NCI-H1105 treated with DMSO at 0.1 percent for 48 hours (cell line): ENCODE measurements at places on chromosomes 2 and 18.

DNA sequence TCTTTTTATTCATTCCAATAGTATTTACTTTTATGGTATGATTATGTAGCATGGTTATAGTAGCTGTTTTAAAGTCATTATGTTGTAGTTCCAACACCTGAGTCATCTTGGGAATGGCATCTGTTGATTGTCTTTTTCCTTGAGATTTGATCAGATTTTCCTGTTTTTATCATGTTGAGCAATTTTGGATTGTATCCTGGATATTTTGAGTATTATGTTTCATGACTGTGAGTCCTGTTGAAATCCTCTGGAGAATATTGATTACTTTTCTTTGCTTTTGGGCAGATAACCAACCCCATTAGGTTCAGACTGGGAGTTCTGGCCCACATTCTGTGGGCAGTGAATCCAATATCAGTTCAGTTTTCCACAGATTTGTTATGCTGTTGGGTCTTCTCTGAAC, 163.2 kb upstream of the SPRED2 start:
- DNase-seq, result no peak

- DNase-seq, result no peak
Observed at GRCh38 chr2:158714420-158714819, 80.7 kb upstream of the DAPL1 start.

- DNase-seq, result no peak
Observed at GRCh38 chr18:57171026-57171425, 24.1 kb downstream of the BOD1L2 start.

GRCh38 chr2:142755191-142755590, 122.3 kb upstream of the KYNU start:
- no peak for DNase-seq

DNA sequence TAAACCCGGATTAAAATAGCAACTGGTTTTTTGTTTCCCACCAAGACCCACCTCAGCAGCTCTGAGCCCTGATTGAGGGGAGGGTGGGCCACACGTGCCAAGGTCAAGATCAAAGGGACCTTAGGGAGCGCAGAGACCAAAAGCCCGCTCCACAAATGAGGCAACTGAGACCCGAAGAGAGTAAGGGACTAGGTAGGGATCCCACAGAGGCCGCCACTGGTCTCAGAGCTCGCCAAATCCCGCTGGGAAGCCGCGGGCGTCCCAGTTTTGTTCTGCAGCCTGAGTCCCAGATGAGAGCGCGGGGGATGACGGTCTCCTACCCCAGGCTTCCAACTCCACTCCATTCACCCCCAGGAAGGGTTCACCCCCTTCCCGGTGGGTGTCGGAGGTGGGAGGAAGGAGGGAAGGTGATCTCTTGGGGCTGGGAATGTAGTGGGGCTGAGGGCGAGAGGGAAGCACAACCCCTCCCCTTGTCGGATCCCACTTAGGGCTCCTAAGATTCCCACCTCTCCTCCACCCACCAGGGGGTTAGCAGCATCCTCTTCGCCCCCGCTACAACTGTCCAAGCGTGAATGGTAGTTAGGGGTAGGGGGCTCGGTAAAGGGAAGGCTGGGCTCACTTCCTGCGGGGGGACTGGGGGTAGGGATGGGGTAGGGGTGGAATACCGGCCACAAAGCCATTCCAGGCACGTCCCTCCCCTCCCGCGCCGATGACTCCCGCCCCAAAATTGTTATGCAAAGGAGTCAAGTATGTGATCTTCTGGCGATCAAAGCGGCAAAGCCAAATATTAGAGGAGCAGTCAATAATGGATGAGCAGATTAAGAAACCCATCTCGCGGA, 7.3 kb upstream of the EN1 start:
- no peak for DNase-seq

GRCh38 chr2:196314157-196314556, 142.8 kb upstream of the STK17B start:
- DNase-seq, result no peak

DNA sequence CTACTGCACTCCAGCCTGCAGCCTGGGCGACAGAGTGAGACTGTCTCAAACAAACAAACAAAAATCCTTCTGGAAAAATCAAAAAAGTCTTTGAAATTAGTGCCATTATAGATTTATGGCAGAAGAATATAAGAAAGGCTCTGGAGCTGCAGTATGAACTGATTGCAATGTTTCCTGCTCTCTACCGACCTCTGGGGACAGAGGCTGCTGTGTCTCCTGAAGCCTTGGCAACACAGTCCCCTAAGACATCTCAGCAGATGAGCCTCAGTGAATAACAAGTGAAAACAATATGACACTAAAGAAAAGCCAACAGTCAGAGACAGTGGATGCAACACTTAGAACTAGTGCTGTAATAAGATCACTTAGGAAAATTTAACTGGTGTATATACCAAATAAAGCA, 494.9 kb upstream of the LRATD1 start:
- DNase-seq, result no peak

DNA sequence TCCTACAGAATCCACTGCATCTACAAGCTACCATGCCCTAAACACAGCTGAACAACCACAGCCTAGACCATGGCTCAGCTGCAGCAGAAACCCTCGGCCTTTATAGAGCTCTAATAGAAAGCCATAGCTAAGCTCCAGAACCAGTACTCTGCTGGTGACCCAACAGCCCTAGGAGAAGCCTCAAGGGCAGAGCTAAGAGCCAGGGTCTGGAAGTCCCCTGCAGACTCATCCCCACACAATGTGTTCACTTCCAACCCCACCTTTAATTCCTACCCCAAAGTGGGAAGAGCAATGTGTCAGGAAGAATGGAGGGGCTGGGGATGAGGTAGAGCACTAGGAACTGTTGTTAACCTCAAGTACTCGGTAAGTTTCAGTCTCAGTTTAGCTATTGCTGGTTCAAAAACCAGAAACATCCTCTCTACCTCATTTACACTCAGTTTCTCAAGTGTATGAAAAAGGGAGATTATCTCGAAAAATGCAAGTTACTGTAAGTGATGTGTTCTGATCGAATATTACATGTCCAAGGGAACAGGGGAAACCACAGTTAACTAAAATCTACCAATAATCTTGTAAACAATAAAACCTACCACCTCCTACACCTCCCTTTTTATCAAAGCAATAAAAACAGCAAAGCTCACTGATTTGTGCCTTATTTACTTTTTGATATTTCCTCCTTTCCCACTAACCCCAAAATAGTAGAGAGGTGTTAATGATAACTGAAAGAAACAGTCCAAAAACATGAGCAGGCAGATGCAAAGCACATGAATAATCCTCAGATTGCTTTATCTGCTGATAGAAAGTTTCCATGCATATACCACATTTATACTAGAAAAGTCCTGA, 36.2 kb downstream of the THADA start:
- DNase-seq, result no peak
